ENCODE measurements at places on chromosomes 16 and 17. TPM values are rescaled to one million over a fixed set of nuclear protein-coding genes. Genes with fewer than 3 reads are reported as not detected.
A peak's percentile ranks its signal among the peaks of the same experiment; 100 is the strongest.

Gene PHOSPHO1
- not detected for total RNA-seq

- DNase-seq, result no peak
- H3K27me3 ChIP-seq, result no peaks in the 10 kb centered on the region
- H3K36me3 ChIP-seq, result peaks cover 14% of the 10 kb centered on the region
- H3K4me3 ChIP-seq, result no peak overlapping the region
- H3K4me1 ChIP-seq, result no peaks in the 10 kb centered on the region
- H3K27ac ChIP-seq, result no peak overlapping the region
Observed at GRCh38 chr16:8740775-8741355, 56.6 kb downstream of the TMEM186 start.

DNA sequence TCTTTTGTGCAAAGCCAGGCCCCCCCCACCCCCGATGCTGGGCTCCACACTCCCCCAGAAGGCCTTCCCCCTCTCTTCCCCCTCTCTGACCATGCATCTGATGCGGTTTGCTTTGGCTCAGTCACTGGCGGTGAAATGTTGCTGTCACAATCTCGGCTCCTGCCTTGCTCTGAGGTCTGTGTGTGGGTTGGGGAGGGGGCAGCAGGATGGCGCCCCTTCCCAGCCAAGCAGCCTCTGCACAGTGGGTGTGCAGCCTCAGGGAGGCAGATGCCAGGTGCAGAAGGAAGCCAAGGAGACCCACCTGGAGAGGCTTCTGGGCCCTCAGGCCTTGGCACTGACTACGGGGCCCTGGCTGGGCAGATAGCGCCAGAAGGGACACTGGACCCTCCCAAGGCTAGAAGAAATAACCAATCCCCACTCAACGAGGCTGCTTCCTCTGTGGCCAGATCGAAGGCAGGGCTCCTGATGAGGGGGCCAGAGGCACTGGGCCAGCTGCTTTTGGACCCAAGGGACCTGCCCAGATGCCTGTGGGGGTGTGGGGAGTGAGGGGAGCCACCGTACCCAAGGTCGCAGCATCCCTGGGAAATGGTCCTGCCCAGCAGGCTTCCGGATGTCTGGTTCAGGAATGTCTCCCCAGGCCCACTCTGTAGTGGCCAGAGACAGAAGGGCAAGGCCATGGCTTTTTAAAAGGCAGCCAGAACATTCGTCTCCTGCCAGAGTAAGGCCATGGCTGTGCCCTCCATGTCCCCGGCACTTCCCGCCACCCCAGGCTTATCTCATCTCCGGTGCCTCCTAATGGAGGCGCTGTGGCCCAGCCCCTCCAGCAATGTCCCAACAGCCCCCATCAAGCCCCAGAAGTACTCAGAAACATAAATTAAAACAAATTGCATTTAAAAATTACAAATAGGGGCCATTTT lies 43.4 kb upstream of the SLC38A10 start:
- H3K4me3 ChIP-seq, result no peak overlapping the region
- no peak for DNase-seq
- peaks cover 40% of the 10 kb centered on the region for H3K4me1 ChIP-seq

DNA sequence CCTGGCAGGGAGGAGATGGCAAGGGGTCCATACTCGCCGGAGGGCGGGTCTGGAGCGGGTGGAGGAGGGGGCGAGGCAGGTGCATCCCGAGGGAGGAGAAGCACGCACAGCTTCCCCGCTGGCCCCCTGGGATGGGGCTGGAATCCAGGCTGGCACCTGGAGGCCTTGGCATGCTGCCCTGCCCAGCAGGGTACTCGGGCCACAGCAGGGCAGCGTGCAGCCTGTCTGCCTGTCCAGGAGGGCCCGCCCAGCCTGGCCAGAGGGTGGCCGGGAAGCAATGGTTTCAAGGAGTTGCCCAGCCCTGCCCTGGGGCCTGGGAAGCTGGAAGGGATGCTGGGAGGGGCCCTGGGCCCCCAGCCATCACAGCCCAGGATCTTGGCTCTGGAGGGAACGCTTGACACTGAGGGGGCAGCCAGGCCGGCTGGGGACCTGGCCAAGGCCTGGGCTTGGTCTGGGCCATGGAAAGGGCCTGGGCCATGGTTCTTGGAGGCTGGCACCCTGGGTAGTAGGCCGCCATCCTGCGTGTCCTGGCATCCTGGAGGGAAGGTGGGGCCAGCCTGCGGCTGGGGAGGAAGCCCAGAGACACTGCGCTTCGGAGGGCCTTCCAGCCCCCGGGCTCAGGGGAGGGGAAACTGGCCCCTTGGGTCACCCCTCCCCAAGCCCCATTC lies 1.1 kb downstream of the GLIS2 start:
- H3K27ac ChIP-seq, result peak overlapping the region; percentile 87
- no peaks in the 10 kb centered on the region for H3K27me3 ChIP-seq
- H3K4me1 ChIP-seq, result peaks cover 46% of the 10 kb centered on the region
- peak overlapping the region; percentile 83 for H3K4me3 ChIP-seq
- no peak for DNase-seq

Gene PIGS
- total RNA-seq, result 75.2 TPM

Gene CCL15
- not detected for total RNA-seq

- H3K4me1 ChIP-seq, result no peaks in the 10 kb centered on the region
- no peak for DNase-seq
- H3K4me3 ChIP-seq, result no peak overlapping the region
Observed at GRCh38 chr17:57025876-57026275, 47.9 kb downstream of the SCPEP1 start.

DNA sequence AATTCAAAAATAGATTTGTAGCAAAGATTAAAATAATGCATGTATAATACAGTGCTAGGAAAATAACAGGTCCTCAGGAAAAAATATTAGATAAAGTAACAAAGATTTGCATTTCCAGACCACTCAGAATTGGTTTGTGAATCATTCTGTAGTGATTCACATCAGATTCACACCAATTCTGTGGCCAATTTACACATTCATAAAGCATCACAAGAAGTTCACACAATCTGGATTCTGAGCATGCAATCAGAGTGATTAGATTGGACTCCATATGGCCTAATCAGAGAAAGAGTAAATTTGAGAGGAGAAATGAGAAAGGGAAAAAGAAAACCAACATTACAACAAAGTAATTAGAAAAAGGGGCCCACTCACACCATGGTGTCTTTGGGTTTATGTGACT lies 36.0 kb upstream of the SLC47A1 start:
- no peaks in the 10 kb centered on the region for H3K36me3 ChIP-seq
- H3K27ac ChIP-seq, result no peak overlapping the region
- no peak for DNase-seq
- no peak overlapping the region for H3K4me3 ChIP-seq

Gene OR3A3
- total RNA-seq, result not detected

Gene CD79B
- not detected for total RNA-seq

Gene CLDN6
- total RNA-seq, result 260 TPM

Gene OTOP2
- not detected for total RNA-seq

DNA sequence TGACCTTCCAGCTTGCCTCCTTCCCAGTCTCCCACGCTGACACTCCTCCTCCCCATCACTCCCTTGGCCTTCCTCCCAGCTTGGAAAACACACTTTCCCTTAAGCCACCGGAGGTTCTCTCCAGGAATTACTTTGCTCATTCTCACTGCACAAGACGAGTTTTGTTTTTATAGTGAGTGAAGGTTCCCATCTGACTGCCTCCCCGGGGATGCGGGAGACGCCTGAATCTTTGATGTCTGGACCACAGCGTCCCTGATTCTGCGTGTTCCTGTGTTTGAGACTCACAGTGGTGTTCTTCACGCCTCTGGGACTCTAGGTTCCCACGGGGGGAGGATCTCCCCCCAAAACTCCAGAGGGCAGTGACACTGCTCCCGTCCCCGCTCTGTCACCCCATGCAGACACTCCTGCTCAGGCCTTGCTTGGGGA lies 2.0 kb downstream of the DNAI2 start:
- H3K4me3 ChIP-seq, result no peak overlapping the region
- H3K4me1 ChIP-seq, result peaks cover 12% of the 10 kb centered on the region
- peaks cover 56% of the 10 kb centered on the region for H3K27me3 ChIP-seq
- DNase-seq, result no peak
- no peaks in the 10 kb centered on the region for H3K36me3 ChIP-seq

- peaks cover 16% of the 10 kb centered on the region for H3K36me3 ChIP-seq
- H3K4me1 ChIP-seq, result peaks cover 22% of the 10 kb centered on the region
- peak overlapping the region; percentile 72 for H3K27ac ChIP-seq
- no peak for DNase-seq
Observed at GRCh38 chr17:40451420-40451819, 8.2 kb downstream of the IGFBP4 start.

Gene EMP2
- total RNA-seq, result 51.0 TPM

Gene PRSS33
- not detected for total RNA-seq

- H3K4me1 ChIP-seq, result no peaks in the 10 kb centered on the region
- DNase-seq, result no peak
- no peak overlapping the region for H3K27ac ChIP-seq
- no peaks in the 10 kb centered on the region for H3K27me3 ChIP-seq
- H3K4me3 ChIP-seq, result no peak overlapping the region
Observed at GRCh38 chr17:4891411-4892410, 7.6 kb upstream of the C17orf107 start.

Gene UTS2R
- total RNA-seq, result 7.6 TPM

- H3K27ac ChIP-seq, result no peak overlapping the region
- no peaks in the 10 kb centered on the region for H3K27me3 ChIP-seq
- DNase-seq, result no peak
- no peaks in the 10 kb centered on the region for H3K4me1 ChIP-seq
- H3K4me3 ChIP-seq, result no peak overlapping the region
- H3K36me3 ChIP-seq, result peaks cover 10% of the 10 kb centered on the region
Observed at GRCh38 chr16:71473891-71474290, 11.8 kb upstream of the ZNF23 start.

GRCh38 chr16:54077050-54077821 lies 209.4 kb downstream of the IRX3 start:
- no peaks in the 10 kb centered on the region for H3K27me3 ChIP-seq
- no peak overlapping the region for H3K27ac ChIP-seq
- H3K36me3 ChIP-seq, result peaks cover 2% of the 10 kb centered on the region

Gene C16orf89
- total RNA-seq, result 0.55 TPM

Gene KRT40
- 0.16 TPM for total RNA-seq

- DNase-seq, result no peak
- no peak overlapping the region for H3K4me3 ChIP-seq
- H3K4me1 ChIP-seq, result peaks cover 9% of the 10 kb centered on the region
- H3K36me3 ChIP-seq, result peaks cover 11% of the 10 kb centered on the region
- H3K27ac ChIP-seq, result no peak overlapping the region
Observed at GRCh38 chr17:55168958-55169687, 95.6 kb upstream of the HLF start.

DNA sequence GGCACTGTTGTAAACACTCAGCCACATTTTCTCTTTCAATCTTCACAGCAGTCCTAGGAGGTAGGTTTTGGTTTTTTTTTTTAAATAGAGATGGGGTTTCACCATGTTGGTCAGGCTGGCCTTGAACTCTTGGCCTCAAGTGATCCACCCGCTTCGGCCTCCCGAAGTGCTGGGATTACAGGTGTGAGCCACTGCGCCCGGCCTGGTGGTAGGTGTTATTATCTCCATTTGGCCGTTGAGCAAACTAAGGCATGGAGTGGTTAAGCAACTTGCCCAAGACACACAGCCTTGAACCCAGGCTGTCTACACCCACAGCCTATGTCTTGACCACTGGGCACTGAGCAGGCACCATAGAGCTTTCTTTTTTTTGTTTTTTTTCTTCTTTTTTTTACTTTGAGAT lies 8.6 kb downstream of the SGCA start:
- H3K27me3 ChIP-seq, result no peaks in the 10 kb centered on the region
- H3K4me1 ChIP-seq, result peaks cover 42% of the 10 kb centered on the region
- DNase-seq, result no peak
- no peak overlapping the region for H3K4me3 ChIP-seq

Gene CORO6
- total RNA-seq, result 3.4 TPM
